ENCODE measurements at places on chromosomes 5 and 9. TPM values are rescaled to one million over a fixed set of nuclear protein-coding genes. Genes with fewer than 3 reads are reported as not detected.

Gene SOX30
- not detected for total RNA-seq

Gene TGFBI
- total RNA-seq: 1,563 TPM

Gene BAAT
- 0.23 TPM for total RNA-seq

Gene DDX31
- 23.9 TPM for total RNA-seq

Gene ZNF189
- 7.0 TPM for total RNA-seq

Gene FBXL7
- 1.5 TPM for total RNA-seq

Gene GLDC
- total RNA-seq: 13.3 TPM

Gene ARHGEF39
- total RNA-seq: 16.1 TPM

Gene ANXA1
- total RNA-seq: 1,147 TPM

Gene PTGES2
- total RNA-seq: 99.3 TPM

Gene NACC2
- total RNA-seq: 22.1 TPM

Gene PTPDC1
- total RNA-seq: 4.4 TPM

Gene SPATA31C2
- total RNA-seq: not detected

Gene LMNB1
- total RNA-seq: 55.3 TPM

Gene CAVIN4
- total RNA-seq: 0.26 TPM

Gene C1QTNF2
- total RNA-seq: 0.08 TPM

Gene LRRTM2
- not detected for total RNA-seq

Gene PCDHGC4
- total RNA-seq: not detected

Gene PROP1
- not detected for total RNA-seq

Gene GABRA1
- total RNA-seq: not detected

Gene GPR150
- total RNA-seq: 0.16 TPM

Gene TAF11L13
- total RNA-seq: not detected

Data from A549 treated with Mapracorat at 1 μM for 4 hours (cell line).